D721Med (cell line): ENCODE measurements at places on chromosomes 2 and 18.

DNA sequence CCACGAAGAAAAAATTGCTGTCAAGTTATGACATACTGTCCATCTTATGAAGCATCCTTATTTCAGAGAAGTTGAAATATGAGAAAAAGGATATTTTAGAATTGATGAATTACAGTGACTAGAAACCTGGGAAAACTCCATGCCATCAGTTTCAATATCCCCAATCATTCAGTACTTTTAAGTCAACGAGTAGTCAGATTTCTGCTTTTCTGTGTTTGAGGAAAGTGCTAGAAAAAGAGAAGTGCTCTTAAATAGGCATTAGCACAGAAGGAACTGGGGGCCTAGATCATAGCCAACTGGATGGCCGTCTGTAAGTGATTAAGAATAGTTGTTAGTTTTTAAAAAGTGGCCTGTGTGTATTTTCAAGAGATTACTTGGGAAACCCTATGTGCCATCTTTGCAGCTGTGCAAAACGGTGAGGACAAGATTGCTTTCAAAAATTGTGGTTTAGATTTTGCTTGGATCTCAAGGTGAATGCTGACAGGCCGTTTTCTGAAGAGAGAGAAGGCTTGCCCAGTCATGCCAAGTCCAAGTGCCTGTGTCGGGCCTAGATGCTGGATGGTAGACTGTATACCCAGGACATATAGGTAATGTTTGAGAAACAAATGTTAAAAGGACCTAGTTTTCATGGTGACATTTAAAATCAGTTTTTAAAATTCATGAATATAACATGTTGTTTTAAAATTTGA is 5.1 kb downstream of the NEDD4L start:
- no peak for DNase-seq

DNA sequence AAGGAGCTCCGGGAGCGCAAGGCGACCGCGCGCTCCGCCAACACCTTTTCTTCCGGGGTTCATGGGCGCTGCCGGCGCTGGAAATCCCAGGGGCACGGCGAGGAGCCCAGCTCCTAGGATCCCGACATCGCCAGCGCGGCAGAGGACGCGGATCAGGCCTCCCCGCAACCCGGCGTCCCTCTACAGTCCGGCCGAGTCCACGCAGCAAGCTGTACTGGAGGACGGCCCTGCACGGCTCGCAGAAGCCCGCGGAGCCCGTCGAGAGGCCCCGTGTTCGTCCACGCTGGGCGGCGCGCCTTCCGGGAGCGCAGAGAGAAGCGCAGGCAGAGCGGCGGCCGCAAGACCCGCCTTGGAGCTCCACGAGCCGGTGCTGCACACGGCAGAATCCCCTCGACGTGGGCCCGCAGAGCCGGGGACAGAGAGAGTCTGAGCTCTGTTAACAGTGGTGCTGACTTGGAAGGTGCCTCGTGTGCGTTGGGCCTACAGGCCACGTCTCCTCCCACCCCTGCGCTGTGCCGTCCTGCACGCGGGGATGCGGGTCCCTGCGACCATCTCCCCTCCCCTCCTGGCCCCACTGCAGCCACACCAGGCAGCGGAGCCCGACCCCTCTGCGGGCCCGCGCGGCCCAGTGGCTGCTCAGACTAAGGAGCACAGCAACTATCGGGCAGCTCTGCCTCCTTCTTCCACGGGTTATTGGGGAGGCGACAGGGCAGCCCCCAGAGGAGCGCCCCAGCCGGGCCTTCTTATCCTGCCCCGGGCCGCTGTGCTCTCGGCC is 28.1 kb upstream of the PTPN2 start:
- DNase-seq, result no peak

DNA sequence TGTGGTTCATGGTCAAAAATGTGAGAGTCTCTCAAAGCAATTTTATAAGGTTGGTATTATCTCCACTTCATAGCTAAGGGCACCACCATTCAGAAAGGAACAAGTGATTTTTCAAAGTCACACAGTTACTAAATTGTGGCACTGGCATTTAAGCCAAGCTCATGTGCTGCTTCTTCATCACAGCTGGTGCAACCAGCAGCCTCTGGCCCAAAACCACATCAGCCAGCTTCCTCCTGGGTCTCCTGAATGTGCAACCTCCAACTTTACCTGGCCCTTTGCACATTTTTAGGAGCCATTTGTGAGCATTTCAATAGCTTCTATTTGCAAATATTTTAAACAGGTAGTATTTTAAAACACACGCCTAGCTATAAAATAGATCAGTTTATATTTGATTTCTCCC is 293.7 kb downstream of the BCL11A start:
- DNase-seq, result no peak

GRCh38 chr2:39164089-39164488 is 43.2 kb upstream of the SOS1 start:
- no peak for DNase-seq

- DNase-seq, result no peak
Observed at GRCh38 chr2:25386971-25387875, 45.5 kb upstream of the DNMT3A start.
